ENCODE measurements at places on chromosomes 11 and 22.

- no peak for DNase-seq
Measured at GRCh38 chr11:67697846-67698245, 23.4 kb upstream of the ALDH3B2 start.

DNA sequence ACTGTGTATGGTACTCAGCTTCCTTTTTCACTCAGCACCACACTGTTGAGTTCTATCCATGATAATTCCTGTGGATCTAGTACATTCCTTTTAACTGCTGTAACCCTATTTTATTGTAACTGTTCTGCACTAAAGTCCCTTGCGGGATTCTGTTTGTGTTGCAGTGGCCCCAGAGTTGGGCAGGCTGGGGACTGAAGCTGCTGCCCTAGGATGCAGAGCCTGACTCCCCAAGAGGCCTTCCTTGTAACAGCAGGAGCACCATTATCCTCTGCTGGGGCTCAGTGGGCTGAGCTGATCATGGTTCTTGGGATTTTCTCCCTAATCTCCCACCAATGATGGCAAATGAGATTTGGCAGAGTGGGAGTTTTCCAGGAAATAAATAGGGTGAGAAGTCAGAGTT is 77.7 kb downstream of the CABIN1 start:
- DNase-seq, result no peak

GRCh38 chr11:71223671-71224660 is 28.4 kb downstream of the SHANK2 start:
- DNase-seq, result no peak

GRCh38 chr11:13249992-13250391 is 27.6 kb upstream of the BMAL1 start:
- no peak for DNase-seq

- no peak for DNase-seq
Measured at GRCh38 chr11:58641803-58642581, 19.5 kb downstream of the CNTF start.

GRCh38 chr11:114162719-114163123 is 103.2 kb downstream of the ZBTB16 start:
- DNase-seq, result peak; percentile 99

DNA sequence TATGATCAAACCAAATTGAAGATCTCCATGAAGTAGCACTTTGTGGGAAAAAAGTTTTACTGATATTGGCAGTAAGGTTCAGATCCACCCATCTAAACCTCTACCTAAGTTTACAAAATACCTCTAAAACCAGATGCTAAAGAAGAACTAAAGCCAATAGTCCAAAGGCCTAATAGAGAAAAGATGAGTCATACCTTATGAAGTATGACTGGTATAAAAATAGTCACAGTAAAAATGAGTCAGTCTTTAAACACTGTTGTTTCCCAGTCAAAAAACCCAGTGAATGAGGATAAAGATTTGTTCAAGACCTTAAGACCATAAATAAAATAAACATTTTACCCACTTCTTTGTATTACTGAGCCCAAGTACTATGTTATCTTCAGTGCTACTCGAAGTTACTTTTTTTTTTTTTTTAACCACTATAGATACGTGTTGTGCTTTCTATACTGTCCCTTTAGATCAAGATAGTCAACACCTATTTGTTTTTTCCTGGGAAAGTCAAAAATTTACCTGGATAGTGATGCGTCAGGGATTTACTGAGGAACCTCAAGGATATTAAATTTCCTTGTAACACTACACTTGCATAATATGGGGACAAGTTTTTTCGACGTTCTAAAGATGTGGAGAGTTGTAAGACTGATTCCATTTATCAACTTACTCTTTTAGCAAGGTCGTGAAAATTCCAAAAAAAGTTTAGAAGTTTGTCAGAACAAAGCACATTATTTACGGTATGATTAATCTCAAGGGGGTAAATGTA is 87.3 kb downstream of the CCDC73 start:
- no peak for DNase-seq

DNA sequence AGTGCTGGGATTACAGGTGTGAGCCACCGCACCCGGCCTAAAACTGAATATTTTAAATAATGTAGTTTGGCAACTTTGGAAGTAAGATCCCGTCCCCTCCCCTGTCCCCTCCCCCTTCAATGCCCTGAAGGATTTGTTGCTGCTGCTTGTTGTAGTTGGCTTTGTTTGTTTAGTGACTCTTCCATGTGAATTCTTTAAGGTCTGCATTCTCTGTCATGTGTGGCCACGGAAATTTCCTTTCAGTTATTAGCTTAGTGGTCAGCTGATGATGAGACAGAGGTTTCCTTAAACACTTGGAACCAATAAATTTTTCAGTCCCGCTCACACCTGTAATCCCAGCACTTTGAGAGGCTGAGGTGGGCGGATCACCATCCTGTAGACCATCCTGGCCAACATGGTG is 109.9 kb downstream of the MPPED1 start:
- no peak for DNase-seq

DNA sequence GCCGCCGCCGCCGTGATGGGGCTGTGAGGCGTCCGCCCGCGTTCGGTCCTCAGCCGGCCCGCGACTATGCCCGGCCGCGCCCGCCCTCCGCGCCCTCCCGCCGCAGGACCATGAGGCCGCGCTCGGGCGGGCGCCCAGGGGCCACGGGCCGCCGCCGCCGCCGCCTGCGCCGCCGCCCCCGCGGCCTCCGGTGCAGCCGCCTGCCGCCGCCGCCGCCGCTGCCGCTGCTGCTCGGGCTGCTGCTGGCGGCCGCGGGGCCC is 215 bp downstream of the ZNRF3 start:
- no peak for DNase-seq

- DNase-seq, result peak; percentile 53
Measured at GRCh38 chr11:16789063-16789420, 50.6 kb downstream of the C11orf58 start.

DNA sequence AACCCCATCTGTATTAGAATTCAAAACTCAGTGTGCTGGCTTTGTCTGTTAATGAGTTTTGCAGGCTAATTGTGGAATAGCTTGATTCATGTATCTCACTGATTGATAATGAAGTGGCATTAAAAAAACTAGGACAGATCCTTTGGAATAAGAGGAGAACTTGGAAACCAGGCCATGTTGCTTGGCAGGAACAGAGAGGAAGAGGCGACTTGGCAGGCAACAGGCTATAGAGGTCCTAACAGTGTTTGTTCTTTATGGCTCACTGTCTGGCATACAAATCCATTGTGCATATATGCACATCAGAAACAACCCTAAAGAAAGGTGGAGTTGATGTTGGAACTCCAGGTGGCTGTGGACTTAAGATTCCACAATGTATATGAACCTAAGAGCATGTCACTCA is 17.4 kb upstream of the OR9I1 start:
- DNase-seq, result no peak

DNA sequence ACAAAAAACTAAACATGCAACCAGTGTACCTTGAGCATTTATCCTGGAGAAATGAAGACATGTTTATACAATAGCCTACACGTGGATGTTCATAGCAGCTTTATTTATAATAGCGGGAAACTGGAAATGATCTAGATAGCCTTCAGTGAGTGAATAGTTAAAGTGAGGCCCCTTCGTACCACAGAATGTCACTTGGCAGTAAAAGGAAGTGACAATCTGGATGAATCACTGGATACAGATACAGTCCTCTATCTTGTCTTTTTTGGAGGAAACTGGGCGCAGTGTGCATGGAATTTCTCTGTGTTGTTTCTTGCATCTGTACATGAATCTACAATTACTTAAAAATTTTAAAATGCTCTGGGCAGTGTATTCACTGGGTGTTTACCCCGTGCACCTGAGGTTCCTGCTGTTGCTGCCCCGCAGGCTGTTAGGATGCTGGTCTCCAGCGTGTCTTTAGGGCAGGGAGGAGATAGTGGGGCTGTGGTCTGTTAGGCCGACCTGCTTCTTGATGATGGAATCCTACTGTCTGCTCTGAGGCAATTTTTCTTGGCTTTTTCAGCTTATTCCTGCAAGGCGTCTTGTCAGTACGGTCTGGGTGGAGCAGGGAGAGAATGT is 23.2 kb downstream of the DERL3 start:
- no peak for DNase-seq

GRCh38 chr22:44180706-44181032 is at the start of gene PARVG:
Gene PARVG, plus strand, starts transcription at chr22:44180925. Its CDS starts 2,405 bp downstream, at chr22:44183330.
- DNase-seq, result no peak

DNA sequence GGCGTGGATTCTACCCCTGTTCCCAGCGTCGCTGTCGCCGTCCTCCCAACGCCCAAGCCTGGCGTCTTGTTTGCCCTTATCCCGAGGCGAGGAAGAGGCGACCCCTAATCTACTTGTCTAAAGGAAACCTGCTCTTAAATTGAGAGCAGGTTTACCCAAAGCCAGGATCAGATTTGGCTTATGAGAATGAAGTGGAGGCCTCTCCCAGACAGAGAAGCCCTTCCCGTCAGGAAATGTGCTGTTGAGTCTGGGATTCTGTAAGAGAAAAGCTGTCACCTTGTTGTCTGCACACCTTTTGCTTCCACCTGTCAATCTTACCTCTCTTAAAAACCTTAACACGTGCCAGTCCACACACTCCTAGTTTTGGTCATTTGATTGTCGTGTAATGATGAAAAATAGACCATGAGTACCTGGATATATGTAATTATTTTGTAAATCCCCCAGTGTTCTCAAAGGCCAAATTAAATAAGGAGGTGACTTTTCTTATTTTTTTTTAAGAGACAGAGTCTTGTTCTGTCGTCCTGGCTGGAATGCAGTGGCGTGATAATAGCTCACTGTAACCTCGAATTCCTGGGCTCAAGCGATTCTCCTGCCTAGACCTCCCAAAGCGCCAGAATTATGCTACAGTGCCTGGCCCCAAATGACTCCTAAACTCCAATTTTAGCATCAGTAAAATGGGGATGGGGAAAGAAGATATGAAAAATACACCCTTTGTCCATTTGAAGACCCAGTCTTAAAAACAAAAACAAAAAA is 627 bp downstream of the GTF2H1 start:
- DNase-seq, result no peak

GRCh38 chr11:85822814-85823213 is 11.9 kb upstream of the SYTL2 start:
- DNase-seq, result no peak

- DNase-seq, result no peak
Measured at GRCh38 chr11:65390996-65391395, 4.6 kb downstream of the FRMD8 start.

DNA sequence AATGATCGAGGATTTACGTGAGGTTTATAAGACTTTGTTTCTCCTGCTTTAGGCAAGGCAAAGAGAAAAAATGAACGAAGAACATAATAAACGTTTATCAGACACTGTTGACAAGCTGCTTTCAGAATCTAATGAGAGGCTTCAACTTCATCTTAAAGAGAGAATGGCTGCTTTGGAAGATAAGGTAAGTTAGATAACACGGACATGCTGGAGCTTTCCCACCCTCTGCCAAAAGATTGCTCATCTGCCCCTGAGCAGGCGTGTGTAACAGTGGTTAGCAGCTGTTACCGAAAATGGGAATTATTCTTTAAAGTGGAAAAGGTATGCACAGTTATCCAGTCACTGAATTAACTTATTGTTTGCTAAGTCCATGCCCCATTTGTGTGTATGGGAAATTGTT is 62.8 kb upstream of the CTTN start:
- no peak for DNase-seq

DNA sequence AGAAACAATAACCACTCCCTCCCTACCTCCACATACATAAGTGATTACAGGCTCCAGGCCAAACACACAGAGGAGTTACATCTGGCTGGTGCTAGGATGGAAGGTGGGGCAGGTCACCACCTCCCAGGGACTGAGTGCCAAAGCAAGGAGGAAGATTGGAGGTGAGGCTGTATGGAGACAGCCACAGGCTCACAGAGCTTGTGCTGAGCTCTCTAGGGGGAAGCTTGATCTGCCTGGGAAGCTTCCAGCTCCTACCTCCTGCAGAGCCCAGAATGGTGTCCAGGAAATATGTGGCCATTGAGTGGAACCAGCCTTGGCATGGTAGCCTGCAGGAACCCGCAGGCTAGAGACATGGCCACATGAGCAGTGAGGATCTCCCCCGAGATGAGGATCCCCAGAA is 3.6 kb upstream of the MED15 start:
- DNase-seq, result no peak

GRCh38 chr11:78313181-78313795 is 104.3 kb downstream of the GAB2 start:
- DNase-seq, result no peak

DNA sequence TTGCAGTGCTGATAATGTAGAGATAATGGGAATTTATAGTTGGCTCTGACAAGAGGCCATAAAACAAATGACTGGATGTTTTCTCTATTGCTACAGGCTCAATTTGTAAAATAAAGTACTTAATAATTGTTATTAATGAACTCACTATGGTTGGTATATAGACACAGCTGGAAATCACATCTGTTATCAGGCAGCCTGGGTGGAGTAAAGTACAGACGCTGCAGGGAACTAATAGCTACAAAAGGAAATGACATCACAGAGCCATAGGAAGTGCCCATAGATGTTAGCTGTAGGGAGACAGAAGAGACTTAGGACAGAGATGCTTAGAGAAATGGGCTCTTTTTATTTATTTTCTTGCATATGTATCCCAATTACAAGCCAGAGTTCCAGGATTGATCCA is 81.0 kb upstream of the SNX19 start:
- no peak for DNase-seq
